ENCODE measurements at places on chromosomes 12 and 14. TPM values are rescaled to one million over a fixed set of nuclear protein-coding genes. Genes with fewer than 3 reads are reported as not detected.

- peak; percentile 67 for ATAC-seq
Measured at GRCh38 chr12:107917912-107918800, 143.7 kb downstream of the ASCL4 start.

The GNG2 gene
- 175 TPM for total RNA-seq

The DHRS2 gene
- 0.68 TPM for total RNA-seq

DNA sequence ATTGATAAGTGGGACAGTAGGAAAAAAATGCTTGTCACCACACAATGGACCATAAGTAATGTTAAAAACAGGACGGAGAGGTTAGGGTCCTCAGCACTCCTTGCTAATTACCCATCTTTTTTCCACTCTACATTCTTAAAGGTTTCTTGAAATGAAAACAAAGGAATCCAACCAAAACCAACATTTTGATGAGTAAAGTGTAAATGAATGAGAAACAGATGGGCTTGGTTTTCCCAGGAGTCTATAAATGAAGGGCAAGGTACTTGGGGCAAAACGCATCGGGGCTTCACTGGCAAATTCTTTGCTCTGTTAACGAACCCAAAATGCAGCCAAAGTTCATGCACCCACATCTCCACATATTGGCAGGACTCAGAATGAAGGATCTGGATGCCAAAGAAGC lies 129.2 kb upstream of the BMP4 start:
- no peak for ATAC-seq

DNA sequence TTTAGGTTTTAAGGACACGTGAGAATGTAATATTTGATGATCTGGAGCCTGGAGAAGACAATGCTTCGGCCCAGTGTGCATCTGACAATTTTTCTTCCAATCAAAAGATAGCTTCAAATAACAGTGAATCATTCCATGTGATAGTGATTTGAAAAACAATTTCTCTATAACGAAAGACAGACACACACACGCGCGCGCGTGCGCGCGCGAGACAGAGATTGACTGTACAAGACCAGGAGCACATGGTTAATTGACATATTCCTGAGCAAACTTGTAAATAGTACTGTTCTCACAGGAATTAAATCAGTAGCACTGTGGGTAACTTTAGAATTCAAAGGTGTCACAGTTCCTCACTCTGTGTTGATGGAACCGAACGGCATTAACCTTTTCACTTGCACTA lies 287.5 kb upstream of the LMO3 start:
- no peak for ATAC-seq

DNA sequence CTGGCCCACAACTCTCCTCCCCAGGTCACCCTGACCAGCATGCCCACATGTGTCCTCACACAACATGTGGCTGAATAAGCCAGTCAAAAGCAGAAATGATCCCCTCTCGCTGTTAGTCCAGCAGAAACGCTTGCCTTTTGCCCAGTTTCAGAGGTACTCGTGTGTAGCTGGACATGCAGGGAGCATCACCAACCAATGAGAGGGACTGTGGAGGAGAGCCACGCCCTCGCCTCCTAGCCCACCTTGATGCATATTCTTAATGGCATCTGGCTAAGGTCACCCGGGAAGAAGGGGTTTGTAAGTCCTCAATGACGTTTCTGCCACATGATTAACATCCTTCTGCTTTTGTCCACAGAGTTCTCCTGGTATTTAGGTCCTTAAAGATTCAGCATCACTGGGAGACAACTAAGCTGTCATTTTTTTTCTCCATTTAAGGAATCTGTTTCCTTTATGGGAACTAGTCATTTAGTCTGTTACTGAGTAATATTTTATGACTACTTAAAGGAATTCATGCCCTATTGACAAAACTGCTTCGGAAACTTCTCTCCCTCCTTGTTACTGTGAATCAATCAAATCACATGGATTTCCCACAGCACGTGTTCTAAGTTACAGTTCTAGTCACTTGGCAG lies 134.0 kb downstream of the GCH1 start:
- no peak for ATAC-seq

The IFI27L1 gene
- total RNA-seq = 37.3 TPM

The CLBA1 gene
- total RNA-seq = 17.3 TPM

- ATAC-seq = no peak
Measured at GRCh38 chr12:2561367-2561766, 233.4 kb upstream of the FKBP4 start.

The OTX2 gene
- total RNA-seq = 0.62 TPM

Data from motor neuron (in vitro differentiated cells).